Karpas-422 (cell line): ENCODE measurements at places on chromosomes 13 and 19. TPM values are rescaled to one million over a fixed set of nuclear protein-coding genes. Genes with fewer than 3 reads are reported as not detected.

PARP4 gene
- total RNA-seq = 23.1 and 33.0 TPM in 2 replicates

ZNF534 gene
- not detected in 2 replicates for total RNA-seq

CKM gene
- total RNA-seq = not detected in 2 replicates

URAD gene
- total RNA-seq = not detected in 2 replicates

ITGBL1 gene
- total RNA-seq = 0.89 and 2.6 TPM in 2 replicates

ZNF540 gene
- 2.4 and 8.7 TPM in 2 replicates for total RNA-seq

MED16 gene
- 10.8 and 14.1 TPM in 2 replicates for total RNA-seq

NLRP4 gene
- 28.2 and 30.2 TPM in 2 replicates for total RNA-seq

ZNF541 gene
- total RNA-seq = not detected in 2 replicates

ACOD1 gene
- not detected in 2 replicates for total RNA-seq

TRPM4 gene
- not detected in 2 replicates for total RNA-seq

SH2D3A gene
- total RNA-seq = 3.3 and 18.9 TPM in 2 replicates

KLC3 gene
- total RNA-seq = not detected in 2 replicates

TRPC4 gene
- total RNA-seq = 0.25 TPM in 1 of 2 replicates, not detected in the other

FUT6 gene
- not detected in 2 replicates for total RNA-seq

C3 gene
- total RNA-seq = not detected in 2 replicates

IL11 gene
- 0.40 and 0.41 TPM in 2 replicates for total RNA-seq

KCNC3 gene
- total RNA-seq = 10.8 and 18.1 TPM in 2 replicates

CCDC70 gene
- not detected in 2 replicates for total RNA-seq

ELANE gene
- not detected in 2 replicates for total RNA-seq

ZNF235 gene
- 2.8 and 11.1 TPM in 2 replicates for total RNA-seq

ICAM1 gene
- total RNA-seq = 1.8 and 5.1 TPM in 2 replicates

IGSF23 gene
- not detected in 2 replicates for total RNA-seq

ARHGEF18 gene
- 9.4 and 21.8 TPM in 2 replicates for total RNA-seq

ZNF761 gene
- total RNA-seq = 21.8 and 29.6 TPM in 2 replicates

CGB7 gene
- not detected in 2 replicates for total RNA-seq

RPS19 gene
- total RNA-seq = 2,482 and 3,478 TPM in 2 replicates

CGB2 gene
- not detected in 2 replicates for total RNA-seq

SMIM24 gene
- total RNA-seq = 0.89 and 1.2 TPM in 2 replicates

A1BG gene
- 52.9 and 85.4 TPM in 2 replicates for total RNA-seq

MBOAT7 gene
- total RNA-seq = 85.6 and 90.0 TPM in 2 replicates

APOC1 gene
- total RNA-seq = not detected in 2 replicates

CYP2A7 gene
- total RNA-seq = not detected in 2 replicates

ZNF571 gene
- 7.4 and 10.7 TPM in 2 replicates for total RNA-seq

ZNF491 gene
- 2.2 and 3.1 TPM in 2 replicates for total RNA-seq

PSG6 gene
- total RNA-seq = not detected in 2 replicates

CRX gene
- not detected in 2 replicates for total RNA-seq

IL17D gene
- 1.5 TPM in 1 of 2 replicates, not detected in the other for total RNA-seq

ALG5 gene
- 16.8 and 36.9 TPM in 2 replicates for total RNA-seq

ZNF625 gene
- total RNA-seq = 3.9 and 9.7 TPM in 2 replicates

TMEM147 gene
- total RNA-seq = 125 and 126 TPM in 2 replicates

NACC1 gene
- total RNA-seq = 28.0 and 76.4 TPM in 2 replicates

LIN37 gene
- 5.9 and 12.4 TPM in 2 replicates for total RNA-seq

ARHGAP35 gene
- 19.7 and 30.4 TPM in 2 replicates for total RNA-seq
